ENCODE measurements at places on chromosomes 16 and 17.

GRCh38 chr17:7862692-7863437, 5.1 kb downstream of the CYB5D1 start:
- DNase-seq: no peak

- DNase-seq: no peak
These were observed 1.7 kb upstream of the SPEM2 start for GRCh38 chr17:7423679-7424078.

- no peak for DNase-seq
These were observed 369.8 kb downstream of the UTP18 start for GRCh38 chr17:51630101-51630671.

DNA sequence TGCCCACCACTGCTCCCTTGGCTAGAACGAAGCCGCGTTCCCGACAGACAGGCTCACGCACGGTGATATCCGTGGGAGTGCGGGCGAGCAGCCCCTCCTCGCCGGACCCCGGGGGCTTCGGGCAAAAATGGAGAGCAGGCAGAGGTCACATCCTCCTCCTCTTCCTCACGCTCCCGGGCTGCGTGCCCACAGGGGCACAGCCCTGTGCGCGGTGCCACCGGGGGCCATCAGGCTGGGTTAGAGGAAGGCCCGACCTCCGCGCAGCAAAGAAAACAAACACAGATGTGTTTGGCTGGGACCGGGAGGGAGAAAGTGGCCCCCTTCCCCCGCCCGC, 519 bp upstream of the NTN1 start:
- no peak for DNase-seq

- no peak for DNase-seq
These were observed 25.7 kb downstream of the ZC3H18 start for GRCh38 chr16:88595921-88596320.

- DNase-seq: no peak
These were observed 34.9 kb downstream of the NUP93 start for GRCh38 chr16:56764835-56765234.

GRCh38 chr17:76166906-76167305, 25.9 kb upstream of the FOXJ1 start:
- no peak for DNase-seq

DNA sequence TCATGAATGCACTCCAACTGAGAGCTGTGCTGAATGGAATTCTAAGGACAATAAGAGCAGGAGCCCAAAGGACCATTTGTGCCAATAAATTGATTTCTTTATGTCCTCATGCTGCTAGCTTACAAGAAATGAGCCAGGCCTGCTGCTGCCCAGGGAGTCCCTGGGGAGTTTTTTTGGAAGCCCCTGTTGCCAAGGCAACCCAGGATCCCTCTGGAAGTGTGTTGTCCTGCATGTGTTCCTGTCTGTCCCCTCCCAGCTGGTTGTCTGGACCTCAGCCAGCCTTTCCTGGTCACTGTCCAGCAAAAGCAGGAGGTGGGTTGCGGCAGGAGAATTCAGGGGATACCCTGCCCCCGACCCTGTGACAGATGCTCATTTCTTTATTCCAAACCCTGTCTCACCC, 51.0 kb upstream of the GPRC5B start:
- DNase-seq: no peak

GRCh38 chr16:19980632-19981265, 92.9 kb downstream of the GPR139 start:
- no peak for DNase-seq

DNA sequence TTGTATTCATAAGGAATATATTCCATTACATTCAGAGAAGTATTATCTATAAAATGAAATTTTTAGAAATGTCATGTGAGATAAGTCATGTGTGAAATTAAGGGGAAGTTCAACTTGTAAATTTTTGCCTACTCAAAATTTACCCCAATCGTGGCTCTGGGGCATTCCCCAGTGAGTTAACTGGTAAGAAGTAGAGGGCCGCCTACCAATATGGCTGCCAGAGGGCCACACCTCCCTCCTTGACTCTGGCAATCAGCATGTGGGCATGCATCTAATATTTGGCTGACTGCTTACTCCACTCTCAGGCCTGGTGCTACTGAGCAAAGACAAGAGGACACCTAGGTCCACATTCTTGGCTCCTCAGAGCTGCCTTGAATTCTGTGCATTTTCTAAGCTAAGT, 39.7 kb upstream of the CNTNAP4 start:
- no peak for DNase-seq

GRCh38 chr17:40452216-40452787, 9.1 kb downstream of the IGFBP4 start:
- DNase-seq: no peak

GRCh38 chr16:79430191-79430678, 170.3 kb downstream of the MAF start:
- no peak for DNase-seq

DNA sequence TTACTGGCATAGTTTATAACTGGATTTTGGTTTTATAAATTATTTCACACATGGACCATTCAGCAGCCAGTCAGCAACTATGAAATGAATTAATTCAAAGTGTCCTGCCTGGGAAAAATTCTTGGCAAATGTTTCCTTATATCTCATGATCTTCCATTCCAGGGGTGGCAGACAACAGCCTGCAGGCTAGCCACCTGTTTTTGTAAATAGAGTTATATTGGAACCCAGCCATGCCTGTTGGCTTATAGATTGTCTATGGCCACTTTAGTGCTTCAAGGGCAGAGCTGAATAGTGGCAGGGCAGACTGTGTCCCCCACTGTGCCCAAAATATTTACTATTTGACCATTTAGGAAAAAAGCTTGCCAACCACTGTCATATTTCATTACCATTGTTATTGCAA, 613.7 kb downstream of the TMEM114 start:
- no peak for DNase-seq

GRCh38 chr17:63998050-63998720, at the start of gene PRR29:
TSS of gene PRR29 (plus strand) at chr17:63998351. CDS start at chr17:63998365, 14 bp downstream.
- DNase-seq: no peak

- no peak for DNase-seq
These were observed 21.4 kb upstream of the SLC6A4 start for GRCh38 chr17:30256756-30257506.

DNA sequence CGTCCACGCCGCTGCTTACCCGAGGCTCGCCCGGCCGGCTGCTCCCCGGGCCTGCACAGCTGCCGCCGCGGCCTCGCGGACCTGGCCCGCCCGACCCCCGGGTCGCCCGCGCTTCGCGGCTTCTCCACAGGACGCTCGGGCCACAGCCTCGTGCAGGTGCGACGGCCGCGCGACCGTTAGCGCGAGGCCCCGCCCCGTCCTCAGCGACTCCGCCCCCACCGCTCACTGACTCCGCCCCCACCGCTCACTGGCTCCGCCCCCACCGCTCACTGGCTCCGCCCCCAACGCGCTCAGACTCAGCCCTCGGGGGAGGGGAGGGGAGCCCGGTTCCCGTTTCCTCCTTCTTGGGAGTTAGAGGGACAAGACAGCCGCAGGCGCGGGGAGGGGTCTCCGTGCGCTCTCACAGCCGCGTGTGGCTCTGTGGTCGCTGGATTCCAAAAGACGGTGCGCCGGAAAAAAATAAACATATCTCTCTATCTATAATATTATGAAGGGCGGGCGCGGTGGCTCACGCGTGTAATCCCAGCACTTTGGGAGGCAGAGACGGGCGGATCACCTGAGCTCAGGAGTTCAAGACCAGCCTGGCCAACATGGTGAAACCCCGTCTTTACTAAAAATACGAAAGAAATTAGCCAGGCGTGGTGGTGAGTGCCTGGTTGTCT, at the start of gene MEIOB:
MEIOB (minus strand) TSS at position 191 of the 662 bp plus-strand sequence. CDS start 3,989 bp downstream, outside the sequence.
- no peak for DNase-seq

DNA sequence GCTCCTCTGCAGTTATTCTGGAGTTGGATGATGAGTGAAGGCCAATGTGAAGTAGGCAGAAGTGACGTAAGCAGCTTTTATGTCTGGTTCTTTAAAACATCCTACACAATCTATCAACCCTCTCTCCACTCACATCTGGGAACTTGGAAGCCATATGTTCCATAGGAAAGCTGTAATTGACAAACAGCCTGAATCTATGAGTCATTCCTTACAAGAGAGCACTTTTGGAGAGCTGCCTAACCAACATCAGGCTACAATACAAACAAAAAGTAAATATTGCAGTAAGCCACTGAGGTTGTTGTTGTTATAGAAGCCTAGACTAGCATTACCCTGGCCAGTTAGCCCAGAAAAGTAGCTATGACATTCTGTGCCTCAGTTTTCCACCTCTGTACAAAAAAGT, 5.9 kb downstream of the CCL7 start:
- DNase-seq: no peak

GRCh38 chr16:75341564-75342307, 90.3 kb upstream of the BCAR1 start:
- no peak for DNase-seq

- DNase-seq: no peak
These were observed 110.6 kb downstream of the GP2 start for GRCh38 chr16:20216591-20217217.

- no peak for DNase-seq
These were observed 59.5 kb upstream of the RBL2 start for GRCh38 chr16:53374800-53375199.

DNA sequence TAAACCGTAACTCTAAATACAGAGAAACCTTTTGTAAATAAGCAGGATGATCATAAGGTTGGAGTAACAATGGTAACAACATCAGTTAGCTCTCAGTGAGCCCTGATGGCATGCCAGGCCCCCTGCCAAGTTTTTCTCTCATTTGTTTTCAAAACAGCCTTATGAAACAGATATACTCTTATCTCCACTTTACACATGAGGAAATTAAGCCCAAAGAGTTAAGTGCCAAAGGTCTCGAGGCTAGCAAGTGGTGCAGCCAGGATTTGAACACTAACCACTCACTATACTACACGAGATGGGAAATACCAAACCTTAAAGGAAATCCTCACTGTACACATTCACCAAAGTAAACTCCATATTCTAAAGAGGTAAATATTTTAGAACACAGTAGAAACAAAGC, 15.0 kb downstream of the USP31 start:
- no peak for DNase-seq

DNA sequence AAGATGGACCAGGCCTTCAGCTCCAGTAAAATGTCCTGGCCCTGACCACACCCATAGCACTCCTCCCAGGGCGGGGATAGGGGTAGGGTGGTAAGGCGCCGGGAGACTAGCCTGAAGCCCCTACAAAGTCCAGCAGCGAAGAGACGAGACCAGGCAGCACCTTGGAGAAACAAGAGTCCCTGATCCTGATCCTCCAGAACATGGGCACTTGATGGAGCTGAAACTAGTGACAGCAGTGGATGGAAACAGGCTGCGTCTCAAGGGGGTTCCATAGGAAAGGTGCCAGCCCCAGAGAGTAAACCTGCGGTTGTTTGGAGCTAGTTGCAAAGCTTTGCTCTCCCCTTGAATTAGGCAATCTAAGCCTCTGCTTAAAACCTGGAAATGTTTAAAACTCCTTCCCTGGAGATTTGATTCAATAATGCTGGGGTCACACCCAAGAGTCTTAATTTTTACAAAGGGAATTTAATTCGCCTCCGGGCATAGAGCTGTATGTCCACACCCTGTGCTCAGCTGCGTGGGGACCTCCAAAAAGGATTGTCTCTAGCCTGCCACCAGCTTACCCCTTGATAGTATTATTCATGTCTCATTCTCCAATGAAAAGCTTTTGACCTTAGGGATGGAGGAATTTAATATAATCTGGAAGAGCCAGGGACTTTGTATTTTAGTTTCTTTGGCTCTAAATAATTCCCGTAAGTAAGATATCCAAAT, 258.6 kb downstream of the PMP22 start:
- DNase-seq: no peak

DNA sequence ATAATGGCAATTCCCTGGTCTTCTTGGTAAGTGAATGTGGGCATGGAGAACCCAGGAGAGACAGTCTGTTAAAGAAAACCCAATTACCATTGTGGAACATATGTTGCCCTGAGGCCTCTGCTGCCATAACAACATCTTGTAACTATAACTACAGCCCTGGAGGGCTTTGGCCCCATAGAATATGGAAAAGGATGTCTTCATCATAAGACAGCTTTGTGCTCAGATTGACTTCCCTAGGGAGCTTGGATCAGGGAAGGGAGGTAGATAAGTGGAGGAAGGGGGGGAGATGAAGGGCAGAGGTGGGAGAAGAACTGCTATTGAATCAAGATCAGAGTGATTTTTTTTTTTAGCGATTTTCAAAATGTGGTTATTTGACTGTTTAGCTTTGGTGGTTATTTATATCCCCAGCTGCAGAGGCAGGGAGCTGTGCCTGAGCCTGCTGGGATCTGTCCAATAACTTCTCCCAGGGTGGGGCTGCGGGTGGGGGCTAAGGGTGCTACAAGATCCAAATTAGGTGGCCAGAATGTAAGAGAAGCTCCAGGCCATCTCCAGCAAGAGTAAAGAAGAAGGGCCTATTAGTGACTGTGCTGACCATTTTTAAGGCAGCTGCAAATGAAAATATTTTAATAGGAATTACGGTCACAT, 5.3 kb upstream of the KAT7 start:
- DNase-seq: no peak

- no peak for DNase-seq
These were observed 29.9 kb downstream of the ABCC12 start for GRCh38 chr16:48125888-48126287.

DNA sequence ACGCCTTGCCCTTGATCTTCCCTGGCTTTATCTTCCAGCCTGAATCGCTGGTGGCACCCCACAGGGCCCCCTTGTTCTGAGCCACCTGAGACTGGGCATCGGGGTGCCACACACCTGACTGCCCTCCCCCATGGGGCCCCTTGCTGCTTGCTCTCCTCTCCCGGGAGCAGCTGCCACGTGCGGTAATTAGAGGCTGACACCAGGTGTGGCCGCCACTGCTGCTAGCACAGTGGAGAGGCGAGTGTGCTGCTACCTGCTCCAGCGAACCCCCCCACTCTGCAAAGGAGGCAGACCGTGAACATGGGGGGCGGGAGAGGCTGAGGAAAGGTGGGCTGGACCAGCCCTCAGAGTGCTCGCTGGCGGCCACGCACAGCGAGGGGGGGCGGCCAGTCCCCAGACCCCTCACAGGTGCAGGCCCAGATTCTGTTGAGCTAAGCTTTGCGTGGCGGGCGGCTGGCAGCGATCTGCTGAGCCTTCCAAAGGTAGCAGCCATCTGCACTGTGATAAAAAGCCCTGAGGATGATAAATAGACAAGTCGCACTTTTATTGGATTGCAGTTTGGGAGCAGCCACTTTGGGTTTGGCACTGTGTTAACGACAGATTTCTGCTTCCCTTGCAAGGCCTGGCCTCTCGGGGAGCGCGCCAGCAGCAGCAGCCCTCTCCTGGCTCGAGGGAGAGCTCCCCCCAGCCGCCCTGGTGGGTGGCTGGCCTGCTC, 167.9 kb upstream of the GSE1 start:
- DNase-seq: no peak

- DNase-seq: no peak
These were observed 47.0 kb downstream of the ADAMTS18 start for GRCh38 chr16:77387815-77388209.

All from left renal cortex interstitium (tissue), 4 donors.